ENCODE measurements at places on chromosomes 2 and 18.

GRCh38 chr2:206502729-206503128 is 59.4 kb downstream of the ADAM23 start:
- DNase-seq: peak; percentile 26

GRCh38 chr2:106812383-106812782 is 73.6 kb downstream of the ST6GAL2 start:
- no peak for DNase-seq

- DNase-seq: no peak
Observed at GRCh38 chr2:103464831-103465230, 703.0 kb downstream of the TMEM182 start.

DNA sequence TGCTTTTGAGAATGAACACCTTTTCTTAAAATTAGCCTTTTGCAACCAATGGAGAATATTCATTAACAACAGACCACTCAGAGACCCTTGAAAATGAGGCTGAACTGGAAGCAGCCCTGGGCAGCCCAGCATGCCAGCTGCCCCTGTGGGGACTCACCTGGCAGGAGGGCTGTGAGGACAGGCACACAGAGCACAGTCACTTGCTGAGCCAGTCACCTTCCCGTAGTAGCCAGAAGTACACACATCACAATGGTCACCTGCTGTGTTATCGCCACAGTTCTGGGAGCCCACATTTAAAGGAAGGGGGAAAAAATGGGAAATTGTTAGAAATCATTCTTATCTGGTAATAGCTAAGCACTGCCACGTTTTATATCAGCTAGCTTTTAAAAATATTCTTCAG is 115.5 kb downstream of the LAMA1 start:
- DNase-seq: no peak

DNA sequence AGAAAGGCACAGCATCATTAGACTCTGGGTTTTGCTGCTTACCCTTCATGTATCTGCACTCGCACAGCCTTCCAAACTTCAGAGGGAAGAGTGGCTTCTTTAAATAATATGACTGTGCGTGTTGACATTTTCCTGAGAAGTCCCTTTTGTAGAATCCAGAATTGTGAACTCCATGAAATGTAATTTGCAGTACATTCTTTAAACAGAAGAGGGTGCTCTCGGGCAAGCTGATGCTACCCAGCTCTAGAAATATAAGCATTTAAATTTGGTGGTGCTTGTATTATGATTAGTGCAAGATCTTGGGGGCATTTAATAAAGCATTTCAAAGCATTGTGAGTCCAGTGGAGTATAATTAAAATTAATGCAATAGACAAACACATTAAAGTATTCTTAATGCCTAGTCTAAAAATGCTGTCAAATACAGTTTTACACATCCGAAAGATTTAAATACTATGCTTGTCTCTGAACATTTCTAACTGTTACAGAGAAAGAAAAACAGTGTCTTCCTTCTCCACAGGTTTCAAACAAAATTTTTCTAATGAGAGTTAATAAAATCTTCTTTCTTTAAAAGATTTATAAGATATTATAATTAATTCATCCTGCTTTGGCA is 17.3 kb upstream of the GTF2A1L start:
- DNase-seq: peak; percentile 76

DNA sequence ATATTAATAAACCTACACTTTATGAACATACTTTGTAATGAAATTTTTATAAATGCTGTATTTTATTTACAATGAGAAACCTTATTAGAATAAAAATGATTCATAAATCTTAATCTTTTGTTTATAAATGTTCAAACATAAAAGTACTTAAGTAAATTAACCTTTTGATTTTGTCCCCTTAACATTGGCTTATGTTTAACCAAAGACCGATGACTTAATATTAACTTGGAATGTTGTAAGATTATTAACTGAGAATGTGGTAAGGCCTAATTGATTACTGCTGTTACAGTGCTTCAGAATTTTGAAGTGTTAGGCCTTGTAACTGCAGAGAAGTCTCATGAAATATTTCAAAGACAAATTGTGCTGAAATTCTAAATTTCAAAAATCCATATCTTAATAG is 5.7 kb downstream of the CPS1 start:
- DNase-seq: no peak

GRCh38 chr2:65298089-65298488 is 70.5 kb downstream of the ACTR2 start:
- DNase-seq: no peak

GRCh38 chr2:9720352-9721093 is 89.7 kb upstream of the YWHAQ start:
- peak; percentile 58 for DNase-seq

GRCh38 chr2:172457536-172457935 is 30.1 kb downstream of the ITGA6 start:
- peak; percentile 97 for DNase-seq

- DNase-seq: no peak
Observed at GRCh38 chr2:111691164-111691875, 192.7 kb downstream of the ANAPC1 start.

GRCh38 chr2:202636213-202636513 is 1.4 kb downstream of the FAM117B start:
- DNase-seq: no peak

GRCh38 chr2:176813621-176814049 is 399.0 kb upstream of the HNRNPA3 start:
- DNase-seq: peak; percentile 14

DNA sequence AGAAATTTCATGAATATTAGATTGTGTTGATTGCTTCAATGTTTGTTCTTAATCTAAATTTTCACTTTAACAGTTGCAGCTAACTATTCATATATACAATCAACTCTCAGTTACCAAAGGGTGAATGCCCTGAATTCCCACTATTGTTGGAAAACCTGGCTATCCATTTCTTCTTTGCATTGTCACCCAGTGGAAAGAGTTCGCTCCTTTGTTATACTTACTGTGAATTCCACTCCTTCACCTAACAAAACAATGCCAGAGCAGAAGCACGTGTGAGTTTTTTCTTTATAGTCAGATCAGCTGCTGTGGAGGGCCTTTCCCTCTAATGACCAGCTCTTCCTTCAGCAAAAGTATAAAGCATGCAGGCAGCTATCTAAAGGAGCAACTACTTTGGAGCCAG is 409.2 kb upstream of the NRP2 start:
- no peak for DNase-seq

- no peak for DNase-seq
Observed at GRCh38 chr18:49089049-49089448, 138.3 kb upstream of the SMAD7 start.

DNA sequence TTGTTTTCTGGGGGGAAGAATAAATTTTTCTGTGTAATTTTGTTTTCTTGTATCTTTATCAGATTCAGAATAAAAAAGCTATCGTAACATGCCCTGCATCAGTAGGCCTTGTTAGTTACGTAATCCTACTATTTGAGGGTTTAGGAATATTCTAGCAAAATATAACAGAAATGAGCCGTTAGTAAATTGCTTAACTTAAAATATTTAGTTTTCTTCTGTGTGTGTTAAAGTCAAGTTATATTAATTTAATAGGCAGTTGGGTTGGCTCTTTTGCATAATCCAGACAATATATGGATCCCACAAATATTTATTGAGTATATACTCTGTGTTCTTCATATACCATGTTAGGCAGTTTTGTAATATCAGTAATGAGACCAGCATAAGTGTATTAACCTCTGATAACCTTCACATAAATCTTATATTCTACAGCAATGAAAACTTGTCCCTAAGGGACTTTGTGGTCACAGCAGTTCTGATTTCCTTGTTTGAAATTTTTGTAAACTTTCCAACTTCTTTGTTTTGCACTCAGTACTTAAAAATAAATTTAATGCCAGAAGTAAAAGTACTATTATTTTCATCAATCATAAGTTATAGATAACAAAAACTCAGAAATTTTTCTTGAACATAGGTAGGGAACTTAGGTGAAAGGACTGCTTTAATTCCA is 151.9 kb downstream of the FMNL2 start:
- no peak for DNase-seq

- no peak for DNase-seq
Observed at GRCh38 chr2:37892436-37893114, 32.5 kb upstream of the RMDN2 start.

DNA sequence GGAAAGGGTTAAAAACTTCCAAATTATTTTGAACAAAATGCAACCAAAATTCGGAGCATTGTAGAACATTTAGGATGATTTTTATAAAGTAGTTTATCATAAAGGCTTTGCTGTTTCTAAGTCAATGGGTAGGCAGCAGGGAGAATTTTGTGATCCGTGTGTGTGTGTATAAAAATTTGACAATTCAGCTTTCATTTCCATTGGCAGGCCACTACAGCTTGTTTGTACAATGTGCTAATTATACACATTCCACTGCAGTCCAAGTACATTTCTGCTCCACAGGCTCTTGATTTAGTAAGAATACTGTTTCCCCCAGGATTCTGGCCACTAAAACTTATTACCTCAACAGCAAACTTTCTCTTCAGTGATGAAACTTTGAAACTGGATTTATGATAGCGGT is 71.8 kb upstream of the LTBP1 start:
- DNase-seq: no peak

DNA sequence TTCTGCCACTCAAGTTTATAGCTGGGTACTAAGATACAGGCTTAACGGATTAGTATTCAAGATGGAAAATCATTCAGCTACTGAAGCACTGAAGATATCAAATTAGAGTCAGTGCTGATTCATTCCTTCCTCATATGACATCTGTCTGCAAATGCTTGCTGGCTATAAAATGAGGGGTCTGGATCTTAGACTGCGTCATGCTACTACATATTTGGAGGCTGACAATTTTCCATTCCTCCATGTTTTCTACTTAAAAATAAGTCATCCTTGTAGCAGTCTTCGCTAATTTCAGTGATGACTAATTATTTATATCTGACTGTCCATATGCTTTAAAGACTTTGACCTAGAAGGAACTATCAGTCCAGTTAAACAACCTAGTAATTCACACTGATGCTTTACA is 233.4 kb downstream of the RIT2 start:
- DNase-seq: no peak

GRCh38 chr2:133360882-133361281 is 207.4 kb downstream of the NCKAP5 start:
- no peak for DNase-seq

DNA sequence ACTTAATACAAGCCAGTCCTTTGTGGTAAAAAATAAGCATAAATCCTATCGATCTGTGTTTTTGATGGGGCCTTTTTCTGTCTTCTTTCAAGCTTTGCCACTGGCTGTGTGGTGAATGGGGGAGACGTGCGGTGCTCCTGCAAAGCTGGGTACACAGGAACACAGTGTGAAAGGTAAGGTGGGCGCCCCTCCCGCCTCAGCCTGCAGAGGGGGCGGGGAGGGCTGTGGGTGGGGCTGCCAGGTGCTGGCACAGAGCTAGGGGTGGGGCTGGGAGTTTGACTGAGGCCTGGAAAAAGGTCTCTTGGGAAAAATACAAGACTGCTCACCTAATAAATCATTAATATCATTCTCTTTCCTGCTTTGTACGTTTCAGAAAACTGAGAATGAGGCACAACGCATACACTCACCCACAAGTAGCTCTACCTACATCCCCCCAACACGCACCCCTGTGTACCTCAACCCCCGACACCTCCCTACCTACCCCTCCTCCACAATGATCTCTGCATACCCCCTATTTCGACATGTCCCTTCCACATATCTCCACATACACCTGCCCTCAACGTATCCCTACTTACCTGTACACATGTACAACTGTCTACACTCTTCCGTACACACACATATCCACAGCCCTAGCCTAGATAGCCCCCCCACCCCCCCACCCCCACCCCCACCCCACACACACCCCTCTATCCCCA is 129.7 kb upstream of the TTC39C start:
- DNase-seq: no peak

GRCh38 chr2:191703079-191703725 is 25.3 kb downstream of the NABP1 start:
- DNase-seq: no peak

DNA sequence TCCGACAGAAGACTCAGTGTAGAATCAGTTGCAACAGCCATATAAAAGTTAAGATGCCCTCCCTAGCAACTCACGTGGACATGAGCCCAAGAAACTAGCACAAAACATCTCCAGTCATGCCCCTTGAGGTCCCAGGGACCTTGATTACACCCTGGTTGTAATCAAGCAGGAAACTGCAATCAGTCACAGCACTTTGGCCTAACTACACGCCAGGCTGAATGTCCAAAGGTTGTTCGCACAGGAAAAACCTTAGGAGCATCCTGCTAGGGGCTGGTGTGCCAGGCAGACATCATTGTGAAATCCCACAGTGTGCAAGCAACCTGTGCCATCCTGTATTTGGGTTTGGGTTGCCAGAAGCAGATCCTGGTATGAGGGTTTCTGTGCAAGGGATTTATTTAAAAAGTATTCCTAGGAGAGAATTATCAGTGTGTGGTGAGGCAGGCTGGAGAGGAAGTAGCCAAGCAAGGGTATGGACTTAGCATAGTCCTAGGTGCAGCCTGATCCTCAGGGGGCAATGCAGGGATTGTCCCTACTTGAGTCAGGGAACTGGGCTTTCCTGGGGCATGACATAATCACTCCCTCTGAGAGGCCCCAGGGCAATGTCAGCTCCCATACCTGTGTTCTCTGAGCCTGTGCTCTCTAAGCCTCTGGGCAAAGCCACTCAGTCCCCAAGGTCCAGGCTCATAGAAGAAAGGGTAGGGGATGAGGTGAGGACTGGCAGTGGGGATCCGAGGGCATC is 17.8 kb upstream of the SULT1C2 start:
- DNase-seq: no peak

GRCh38 chr18:1357724-1358123 is 453.1 kb downstream of the ADCYAP1 start:
- no peak for DNase-seq

GRCh38 chr2:48343154-48343553 is 186.8 kb upstream of the STON1 start:
- no peak for DNase-seq

GRCh38 chr2:84077496-84077895 is 381.6 kb downstream of the SUCLG1 start:
- DNase-seq: peak; percentile 74

Data from NCI-H82 (cell line).